ENCODE measurements at places on chromosomes 2 and 18.
A peak's percentile ranks its signal among the peaks of the same experiment; 100 is the strongest.

DNA sequence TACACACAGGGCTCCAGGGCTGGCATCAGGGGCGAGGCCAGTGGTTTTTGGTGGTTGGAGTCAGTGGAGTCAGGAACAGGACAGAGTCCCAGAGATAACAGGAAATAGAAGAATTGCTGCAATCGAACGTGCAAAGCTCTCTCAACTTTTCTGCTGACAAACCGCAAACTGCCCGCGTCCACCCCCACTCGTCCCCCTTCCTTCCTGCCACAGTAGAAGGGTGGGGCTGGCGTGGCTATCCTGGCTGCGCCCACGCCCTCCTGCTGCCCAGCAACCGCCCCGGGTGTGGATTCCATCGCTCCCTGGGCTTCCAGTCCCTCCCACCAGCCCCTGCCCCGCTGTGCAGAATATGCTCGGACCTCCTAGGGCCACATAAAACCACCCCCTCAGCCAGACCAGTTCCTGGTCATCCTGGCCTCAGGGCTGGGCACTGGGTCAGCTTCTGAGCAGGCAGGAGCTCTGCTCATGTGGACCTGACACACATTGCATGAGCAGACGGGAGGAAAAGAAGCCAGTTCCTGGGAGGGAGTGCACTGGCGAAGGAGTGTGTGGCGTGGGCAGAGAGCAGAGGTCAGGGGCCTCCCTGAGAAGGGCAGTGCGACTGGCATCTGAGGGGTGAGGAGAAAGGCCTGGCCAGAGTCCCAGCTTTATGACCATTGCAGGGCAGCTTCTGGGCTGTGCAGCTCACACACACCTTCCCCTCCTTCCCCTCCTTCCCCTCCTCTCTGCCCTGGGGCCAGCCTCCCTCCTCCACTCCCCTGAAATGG is 85.4 kb upstream of the ATG16L1 start:
- DNase-seq = no peak

DNA sequence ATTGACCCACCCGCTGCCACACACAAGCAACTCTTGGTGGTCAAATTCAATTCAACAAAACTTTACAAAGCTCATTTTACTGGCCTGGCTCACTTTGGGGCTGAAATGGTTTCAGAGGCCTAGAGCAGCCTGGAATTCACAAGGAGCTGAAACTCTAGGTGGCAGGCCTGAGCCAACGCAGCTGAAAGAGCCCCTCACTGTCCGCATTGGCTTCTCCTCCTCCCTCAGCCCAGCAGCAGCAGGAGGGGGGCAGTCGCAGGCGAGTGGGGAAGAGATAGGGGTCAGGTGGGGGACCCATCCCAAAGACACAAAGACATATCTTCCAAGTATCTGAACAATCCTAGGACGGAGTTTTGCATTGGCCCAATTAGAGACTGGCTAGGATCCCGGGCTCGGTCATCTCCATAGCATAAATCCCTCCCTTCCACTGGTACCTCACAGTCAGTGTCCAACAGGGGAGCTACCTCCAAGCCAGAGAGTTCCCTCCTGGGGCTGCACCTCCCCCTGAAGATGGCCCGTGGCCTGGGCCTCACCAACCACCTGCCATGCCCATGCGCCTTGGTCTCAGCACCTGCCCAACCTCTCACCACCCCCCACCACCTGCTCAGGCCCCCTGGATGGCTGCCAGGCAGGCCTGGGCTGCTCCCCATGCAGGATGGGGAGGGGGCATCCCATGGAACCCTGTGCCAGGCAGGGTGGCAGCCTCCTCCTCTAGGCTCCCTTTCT is 113.4 kb downstream of the ZBTB7C start:
- DNase-seq = no peak

- DNase-seq = no peak
These were observed 10.8 kb downstream of the EMILIN2 start for GRCh38 chr18:2857491-2858131.

DNA sequence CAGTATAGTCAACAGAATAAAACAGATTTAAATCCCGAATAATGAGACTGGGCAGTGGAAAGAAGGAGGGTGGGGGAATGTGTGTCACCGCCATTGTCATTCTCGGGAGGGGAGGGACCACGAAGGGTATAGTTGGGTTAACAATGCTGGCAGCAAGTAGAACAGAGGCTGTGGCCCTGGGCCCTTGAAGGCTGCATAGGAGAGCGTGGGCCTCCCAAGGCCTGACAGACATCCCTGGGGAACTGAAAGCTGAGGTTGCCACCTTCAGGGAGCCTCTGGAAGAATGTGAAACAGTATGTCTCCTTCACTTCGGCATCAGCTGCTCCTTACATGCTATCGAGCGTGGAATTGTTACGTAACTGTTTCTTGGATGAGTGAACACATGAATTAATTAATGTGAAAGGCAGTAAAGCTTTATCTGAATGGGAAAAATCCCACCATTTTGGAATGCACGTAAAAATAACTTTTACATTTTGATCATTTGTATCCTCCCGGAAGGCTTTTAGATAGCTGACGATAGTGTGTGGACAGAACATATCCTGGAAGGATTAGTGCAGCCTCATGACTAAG is 92.8 kb upstream of the TTC39C start:
- DNase-seq = no peak

DNA sequence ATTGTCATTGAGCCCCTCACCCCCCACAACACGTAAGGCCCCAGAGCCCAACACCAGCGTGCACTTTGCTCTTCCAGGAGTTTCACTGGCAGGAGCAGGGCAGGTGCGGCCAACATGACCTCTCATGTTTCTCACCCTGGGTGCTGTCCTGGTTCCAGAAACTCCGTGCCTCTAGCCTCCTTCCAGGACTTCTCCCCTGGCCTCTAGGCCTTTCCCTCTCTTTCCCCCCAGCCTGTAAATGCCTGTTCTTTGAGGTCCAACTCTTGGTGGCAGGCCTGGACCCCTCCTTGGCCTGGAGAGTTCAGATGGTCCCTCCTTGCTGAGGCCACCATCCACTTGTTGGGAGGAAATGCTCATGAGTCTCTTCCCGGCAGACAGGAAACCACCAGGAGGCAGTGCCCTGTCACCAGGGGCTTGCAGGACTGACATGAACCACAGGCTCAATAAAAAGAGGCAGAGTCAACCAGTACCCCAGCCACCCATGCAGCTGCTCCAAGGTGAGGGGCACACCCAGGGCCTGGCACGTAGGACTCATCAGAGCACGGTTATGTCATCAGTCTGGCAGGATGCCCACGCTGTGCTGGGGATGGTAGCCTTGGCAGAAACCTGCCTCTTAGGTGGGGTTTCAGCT is 1.5 kb downstream of the MALL start:
- DNase-seq = no peak

DNA sequence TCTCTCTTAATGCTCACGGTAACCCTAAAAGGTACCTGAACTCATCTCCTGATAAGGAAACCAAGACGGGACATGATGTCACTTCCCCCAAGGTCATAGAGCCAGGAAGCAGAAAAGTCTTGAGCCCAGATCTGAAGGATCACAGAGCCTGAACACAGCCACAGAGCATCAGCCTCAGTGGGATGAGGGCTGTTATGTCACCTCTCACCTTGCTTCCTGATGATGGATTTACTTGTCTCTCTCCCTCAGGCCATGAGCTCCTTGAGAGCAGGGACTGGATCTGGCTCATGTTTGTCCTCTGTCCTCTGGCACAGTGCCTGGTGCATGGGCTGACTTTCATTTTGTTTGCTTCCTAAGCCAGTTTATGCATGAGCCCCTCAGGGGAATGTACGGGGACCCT is 54.2 kb downstream of the SERTAD2 start:
- no peak for DNase-seq

DNA sequence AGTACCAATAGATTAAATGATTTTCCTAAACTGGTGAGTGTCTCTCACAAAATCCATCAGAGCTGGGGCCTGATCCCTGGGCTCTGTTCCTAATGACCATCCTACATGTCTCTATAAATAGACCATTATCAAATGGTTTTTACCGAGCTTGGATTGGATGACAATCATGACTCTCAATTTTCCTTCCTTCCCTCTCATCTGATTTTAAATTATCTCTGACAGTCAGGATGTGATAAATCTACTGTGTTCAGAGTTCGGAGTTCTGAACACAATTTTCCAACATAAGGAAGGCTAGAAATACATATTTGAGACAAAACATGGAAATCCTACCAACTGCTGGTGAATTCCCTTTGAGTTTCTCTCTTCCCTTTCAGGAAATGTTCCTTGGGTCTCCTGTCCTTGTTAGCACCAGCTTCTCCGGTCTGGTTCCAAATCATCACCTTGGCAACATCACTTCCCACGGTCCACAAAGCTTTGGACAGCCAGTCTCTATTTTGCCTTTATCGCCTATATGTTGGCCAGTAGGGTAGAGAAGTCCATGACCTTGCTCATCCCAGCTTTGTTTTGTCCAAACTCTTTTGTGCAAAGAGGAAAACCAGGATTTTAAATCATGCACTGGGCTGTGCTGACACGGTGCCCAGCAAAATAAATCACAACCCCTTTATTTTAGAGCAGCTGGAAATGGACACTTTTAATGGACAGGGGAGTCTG is 139.6 kb upstream of the ITGA6 start:
- no peak for DNase-seq

GRCh38 chr2:100136310-100136709 is 6.1 kb downstream of the AFF3 start:
- DNase-seq = no peak

GRCh38 chr2:29462293-29462692 is 347.1 kb downstream of the CLIP4 start:
- DNase-seq = no peak

GRCh38 chr2:54858021-54858681 is 134.7 kb downstream of the EML6 start:
- no peak for DNase-seq

- no peak for DNase-seq
These were observed 279.2 kb downstream of the CTNNA2 start for GRCh38 chr2:79792090-79792489.

GRCh38 chr2:145260081-145260480 is 740.2 kb upstream of the ZEB2 start:
- DNase-seq = no peak

DNA sequence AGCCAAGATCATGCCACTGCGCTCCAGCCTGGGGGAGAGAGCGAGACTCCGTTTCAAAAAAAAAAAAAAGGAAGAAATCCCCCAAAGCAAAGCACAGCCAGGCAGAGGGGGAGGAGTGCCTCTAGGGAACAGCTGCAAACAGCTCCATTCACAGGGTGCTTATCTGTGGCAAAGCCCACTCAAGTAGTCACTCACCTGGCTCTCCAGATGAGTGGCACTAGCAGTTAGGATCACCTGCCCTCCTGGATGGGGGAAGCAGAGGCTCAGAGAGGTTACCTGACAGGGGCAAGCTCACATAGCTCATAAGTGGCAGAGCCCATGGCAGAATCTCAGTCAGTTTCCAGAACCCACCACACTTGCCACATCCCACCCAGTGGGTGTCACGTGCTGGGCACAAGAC is 30.3 kb downstream of the TFCP2L1 start:
- no peak for DNase-seq

- DNase-seq = no peak
These were observed 91.1 kb upstream of the NXPH2 start for GRCh38 chr2:138871312-138871711.

- no peak for DNase-seq
These were observed 86.6 kb downstream of the LRP1B start for GRCh38 chr2:142044197-142044596.

- no peak for DNase-seq
These were observed 11.2 kb upstream of the SH3RF3 start for GRCh38 chr2:109117780-109118179.

DNA sequence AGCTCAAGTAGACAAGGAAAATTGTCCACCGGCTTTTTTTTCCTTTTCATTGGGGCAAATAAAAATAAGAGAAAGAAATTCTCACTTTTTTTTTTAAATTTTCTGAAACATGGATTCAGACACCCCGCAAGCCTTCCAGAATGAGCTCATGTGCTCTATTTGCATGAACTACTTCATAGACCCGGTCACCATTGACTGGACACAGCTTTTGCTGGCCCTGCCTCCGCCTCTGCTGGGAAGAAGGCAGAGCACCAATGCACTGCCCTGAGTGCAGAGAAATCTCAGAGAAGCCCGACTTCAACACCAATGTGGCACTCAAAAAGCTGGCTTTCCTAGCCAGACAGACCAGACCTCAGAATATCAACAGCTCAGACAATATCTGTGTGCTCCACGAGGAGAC is 30.2 kb upstream of the TRIM43B start:
- DNase-seq = no peak

- no peak for DNase-seq
These were observed 479.3 kb upstream of the NXPH2 start for GRCh38 chr2:139259422-139260051.

GRCh38 chr2:57490741-57491140 is 555.9 kb upstream of the VRK2 start:
- DNase-seq = peak; percentile 3

DNA sequence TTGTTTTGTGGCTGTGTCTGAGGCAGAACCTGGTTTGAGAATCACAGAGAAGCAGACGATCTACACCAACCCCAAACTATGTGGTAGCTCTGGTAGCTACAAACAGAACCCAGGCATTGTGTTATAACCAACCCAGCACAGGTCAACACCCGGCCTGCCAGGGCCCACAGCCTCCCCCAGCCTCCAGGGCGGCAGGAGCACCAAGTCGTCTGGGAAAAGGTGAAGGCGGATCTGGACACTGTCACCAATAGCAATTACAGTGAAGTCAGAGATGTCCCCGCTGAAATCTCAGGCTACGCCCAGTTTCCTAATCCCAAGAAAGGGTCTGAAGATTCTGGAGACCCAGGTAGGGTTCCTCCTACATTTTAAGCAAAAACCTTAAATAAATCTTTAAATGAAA is 3.6 kb downstream of the HJURP start:
- DNase-seq = no peak

DNA sequence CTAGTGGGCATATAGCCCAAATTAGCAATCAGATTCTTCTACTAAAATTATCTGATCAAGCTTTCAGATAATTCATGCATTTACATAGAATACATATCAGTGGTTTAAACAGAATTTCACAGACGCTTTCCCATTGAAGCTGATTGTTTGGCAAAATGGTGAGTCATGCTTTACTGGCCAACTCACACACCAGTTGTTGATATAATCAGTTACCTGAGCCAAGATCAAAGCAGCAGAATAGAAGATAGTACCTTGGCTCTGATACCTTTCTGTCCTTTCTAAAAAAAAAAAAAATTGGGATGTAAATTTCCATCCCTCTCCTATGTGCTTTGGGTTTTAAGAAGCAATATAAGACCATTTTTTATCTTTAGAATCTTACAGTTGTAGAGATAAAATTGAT is 178.0 kb downstream of the MCFD2 start:
- DNase-seq = no peak

DNA sequence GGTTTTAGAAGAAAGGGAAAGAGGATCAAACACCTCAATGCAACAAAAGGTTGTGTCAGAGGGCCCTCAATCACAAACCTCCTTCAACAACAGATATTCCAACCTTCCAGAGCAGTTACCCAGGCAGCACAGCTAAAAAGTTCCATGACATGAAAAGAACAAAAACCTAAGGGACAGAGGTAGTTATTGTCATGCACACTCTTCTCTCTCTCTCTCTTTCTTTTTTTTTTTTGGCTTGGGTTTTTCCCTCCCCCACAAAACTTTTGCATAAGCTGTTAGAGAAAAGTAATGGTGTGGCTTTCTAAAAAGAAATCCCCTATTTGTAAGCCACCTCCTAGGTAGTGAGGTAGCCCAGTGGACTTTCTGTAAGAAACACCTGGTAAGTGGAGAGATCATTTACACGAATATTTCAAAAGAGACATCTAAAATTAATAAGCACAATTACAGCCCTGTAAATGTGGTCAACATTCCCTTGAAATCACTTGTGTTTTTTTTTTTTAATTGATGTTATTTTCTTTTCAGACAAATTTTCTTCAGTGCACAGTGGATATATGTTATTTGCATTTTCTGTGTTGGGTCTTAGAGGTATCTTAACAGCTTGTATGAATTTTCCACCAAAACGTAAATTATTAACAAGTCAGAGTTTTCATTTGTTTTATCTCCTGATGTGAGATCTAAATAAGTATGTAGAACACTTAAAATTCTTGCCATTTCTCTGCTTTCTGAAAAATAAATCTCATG is 48.4 kb downstream of the ZEB2 start:
- no peak for DNase-seq

Measured in NAMALWA (cell line).